Activated CD4-positive, alpha-beta T cell treated with anti-CD3 and anti-CD28 coated beads, Interleukin-2, amount 10 ng/mL, durations not matched to agents 7 days and 5 days (primary cell): ENCODE measurements at places on chromosomes 4 and X.

DNA sequence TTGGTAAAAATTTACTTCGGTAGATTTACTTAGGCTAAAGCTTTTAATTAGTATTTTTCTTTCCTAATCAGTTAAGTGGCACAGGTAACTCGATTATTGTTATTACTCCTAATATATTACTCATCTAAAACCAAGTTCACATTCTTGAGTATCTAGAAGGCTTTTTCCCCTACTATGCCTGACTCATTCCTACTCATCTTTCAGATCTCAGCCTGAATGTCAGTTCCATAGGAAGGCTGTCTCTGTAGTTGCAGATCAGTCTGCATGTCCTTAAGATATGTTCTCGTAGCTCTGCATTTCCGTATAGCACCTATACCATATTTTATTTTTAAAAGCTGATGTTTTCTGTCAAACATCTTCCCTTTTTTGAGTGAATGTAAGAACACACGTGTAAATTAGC lies 5.9 kb upstream of the FAM184B start:
- DNase-seq, result no peak

- no peak for DNase-seq
Measured at GRCh38 chr4:68358988-68359387, 9.1 kb upstream of the YTHDC1 start.

DNA sequence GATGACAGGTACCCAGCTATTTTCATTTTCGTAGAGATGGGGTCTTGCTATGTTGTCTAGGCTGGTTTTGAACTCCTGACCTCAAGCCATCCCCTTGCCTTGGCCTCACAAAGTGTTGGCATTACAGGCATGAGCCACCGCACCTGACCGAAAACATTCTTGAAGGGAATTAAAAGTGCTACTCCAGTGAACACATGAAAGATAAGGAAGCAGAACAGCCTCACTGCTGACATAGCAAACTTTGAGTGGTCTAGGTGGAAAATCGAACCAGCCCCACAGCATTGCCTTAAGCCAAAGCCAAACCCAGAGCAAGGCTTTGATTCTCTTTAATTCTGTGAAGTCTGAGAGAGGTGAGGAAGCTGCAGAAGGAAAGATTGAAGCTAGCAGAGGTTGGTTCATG lies 65.1 kb downstream of the KDM6A start:
- DNase-seq, result no peak

GRCh38 chr4:104488151-104488550 lies 6.5 kb downstream of the CXXC4 start:
- DNase-seq, result no peak

DNA sequence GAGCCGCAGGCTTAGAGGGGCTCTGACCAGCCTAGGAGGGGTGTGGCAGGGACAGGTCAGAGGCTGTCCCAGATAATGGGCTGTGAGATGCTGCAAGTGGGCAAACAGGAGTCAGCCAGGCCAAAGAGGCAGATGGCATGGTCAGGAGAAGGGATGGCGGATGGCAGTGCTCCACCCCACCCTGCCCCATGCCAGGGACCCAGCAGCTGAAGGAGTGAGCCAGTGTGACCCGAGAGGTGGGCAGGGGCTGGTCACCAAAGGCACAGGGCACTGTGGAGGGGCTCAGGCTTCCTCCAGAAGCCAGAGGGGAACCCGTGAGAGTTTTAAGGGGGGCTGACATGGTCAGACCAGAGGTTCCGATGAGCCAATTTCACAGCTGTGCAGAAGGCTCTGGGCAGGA lies 96.9 kb downstream of the WFS1 start:
- no peak for DNase-seq

- no peak for DNase-seq
Measured at GRCh38 chr4:118154649-118155048, 120.4 kb downstream of the NDST3 start.

GRCh38 chr4:13483768-13484121 lies 395 bp downstream of the RAB28 start:
- peak; percentile 23 for DNase-seq

DNA sequence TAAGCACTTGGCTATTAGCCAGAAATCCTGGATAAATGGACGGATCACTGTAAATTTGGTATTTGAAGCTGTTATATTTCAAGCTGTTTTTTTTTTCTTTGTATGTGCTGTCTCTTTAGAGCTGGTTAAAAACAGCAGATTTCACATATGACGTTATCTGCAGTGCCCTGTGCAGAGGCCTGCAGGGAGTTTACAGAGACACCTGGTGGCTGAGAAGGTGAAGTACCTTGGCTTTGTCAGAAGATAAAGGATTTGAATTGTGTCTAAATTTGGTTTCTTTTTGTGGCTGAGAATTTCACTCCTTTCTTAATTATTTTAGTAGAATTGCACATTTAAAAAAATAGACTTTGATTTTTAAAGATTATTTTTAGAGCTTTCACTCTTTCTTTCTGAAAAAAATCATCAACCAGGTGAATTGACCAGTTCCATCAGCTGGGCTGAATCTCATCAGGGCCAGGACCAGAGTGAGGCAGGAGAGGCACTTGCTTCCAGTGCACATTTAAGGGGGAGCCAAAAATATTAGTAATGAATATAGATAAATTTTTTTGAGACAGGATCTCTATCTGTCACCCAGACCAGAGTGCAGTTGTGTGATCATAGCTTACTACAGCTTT lies 9.6 kb upstream of the CHRNA9 start:
- DNase-seq, result peak; percentile 80

DNA sequence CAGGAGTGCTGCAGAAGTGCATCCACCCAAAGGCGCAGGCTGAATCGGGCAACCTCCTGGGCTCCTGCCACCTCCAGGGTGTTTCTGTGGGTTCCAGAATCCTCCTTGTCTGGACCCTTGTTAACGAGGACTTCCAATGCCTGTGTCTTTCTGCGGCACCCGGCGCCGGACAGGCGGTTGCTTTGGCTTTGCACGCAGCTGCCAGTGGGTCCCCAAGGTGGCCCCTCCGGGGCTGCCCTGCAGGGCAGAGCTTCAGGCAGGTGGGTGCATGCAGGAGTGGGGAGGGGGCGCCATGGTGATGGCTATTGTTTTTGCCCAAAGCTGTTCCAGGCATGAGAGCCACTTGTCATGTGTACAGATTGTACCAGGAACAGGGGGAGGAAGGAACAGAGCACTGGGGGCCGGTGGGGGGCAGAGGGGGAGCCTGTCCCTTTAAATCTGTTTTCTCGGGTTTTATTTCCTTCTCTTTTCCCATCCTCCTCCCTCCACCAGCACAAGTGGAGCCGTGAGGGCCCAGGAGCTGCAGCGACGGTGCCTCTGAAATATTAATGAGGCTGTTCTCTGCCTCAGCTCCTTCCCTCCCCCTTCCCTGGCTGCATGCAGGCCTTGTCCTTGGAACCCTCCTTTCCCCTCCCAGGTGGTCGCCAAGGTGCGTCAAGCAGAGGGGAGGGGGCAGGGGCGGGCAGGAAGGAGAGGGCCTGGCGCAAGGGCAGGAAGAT lies 13.1 kb downstream of the ATP2B3 start:
- DNase-seq, result no peak

DNA sequence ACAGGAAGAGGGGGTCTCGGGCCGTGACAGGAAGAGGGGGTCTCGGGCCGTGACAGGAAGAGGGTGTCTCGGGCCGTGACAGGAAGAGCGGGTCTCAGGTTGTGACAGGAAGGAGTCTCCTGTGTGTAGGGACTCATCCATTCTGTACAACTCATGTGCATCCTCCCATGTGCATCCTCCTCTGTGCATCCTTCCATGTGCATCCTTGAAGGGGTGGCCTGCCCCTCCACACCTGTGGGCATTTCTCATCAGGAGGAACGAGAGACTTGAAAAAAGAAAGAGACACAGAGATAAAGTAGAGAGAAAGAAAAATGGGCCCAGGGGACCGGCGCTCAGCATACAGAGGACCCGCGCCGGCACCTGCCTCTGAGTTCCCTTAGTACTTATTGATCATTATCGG lies 30.2 kb upstream of the PLCXD1 start:
- no peak for DNase-seq

GRCh38 chr4:75235359-75235951 lies 278.7 kb downstream of the RCHY1 start:
- no peak for DNase-seq

DNA sequence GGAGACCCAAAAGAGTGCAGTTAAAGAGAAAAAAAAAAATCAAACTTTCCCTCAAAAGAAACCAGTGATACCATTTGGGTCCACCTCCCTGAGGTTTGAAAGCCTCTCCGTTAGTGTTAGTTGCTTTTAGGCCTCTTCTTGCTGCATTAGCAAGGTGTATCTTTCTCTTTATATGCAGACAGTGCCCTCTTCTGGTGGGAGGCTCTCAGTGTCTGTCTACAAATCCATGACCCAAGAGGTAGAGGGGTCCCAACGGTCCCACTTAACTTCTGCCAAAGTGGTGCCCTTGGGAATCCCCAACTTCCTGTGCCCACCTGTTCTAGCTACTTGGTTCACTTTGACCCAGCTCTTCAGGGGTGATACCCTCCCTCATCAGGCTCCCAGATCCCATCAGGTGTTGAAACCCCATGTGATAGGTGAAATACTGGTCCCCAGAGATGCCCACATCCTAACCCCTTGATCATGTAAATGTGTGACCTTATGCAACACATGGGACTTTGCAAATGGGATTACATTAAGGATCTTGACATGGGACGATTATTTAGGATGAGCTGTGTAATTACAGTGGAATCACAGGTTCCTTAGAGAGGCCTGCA lies 63.7 kb upstream of the CD99 start:
- DNase-seq, result peak; percentile 65

DNA sequence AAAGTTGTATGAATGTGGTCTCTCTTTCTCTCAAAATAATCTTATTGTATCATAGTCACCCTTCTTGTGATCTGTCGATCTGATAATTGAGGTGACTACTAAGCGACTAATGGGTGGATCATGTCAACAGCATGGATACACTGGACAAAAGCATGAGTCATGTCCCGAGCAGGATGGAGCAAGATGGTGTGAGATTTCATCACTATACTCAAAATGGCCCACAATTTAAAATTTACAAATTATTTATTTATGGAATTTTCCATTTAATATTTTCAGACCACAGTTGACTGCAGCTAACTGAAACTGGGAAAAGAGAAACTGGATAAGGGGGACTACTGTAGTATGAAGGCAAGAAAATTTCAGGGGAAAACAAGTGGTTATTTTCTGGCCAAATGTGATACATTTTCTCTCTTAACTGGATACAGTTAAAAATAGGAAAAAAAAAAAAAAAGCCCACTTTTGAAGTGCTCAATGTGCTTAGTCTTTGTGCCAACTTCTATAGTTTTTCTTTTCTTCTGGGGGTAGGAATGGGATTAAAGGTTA lies 25.3 kb downstream of the FAM241A start:
- DNase-seq, result no peak

- no peak for DNase-seq
Measured at GRCh38 chr4:84677995-84678394, 95.1 kb downstream of the CDS1 start.

DNA sequence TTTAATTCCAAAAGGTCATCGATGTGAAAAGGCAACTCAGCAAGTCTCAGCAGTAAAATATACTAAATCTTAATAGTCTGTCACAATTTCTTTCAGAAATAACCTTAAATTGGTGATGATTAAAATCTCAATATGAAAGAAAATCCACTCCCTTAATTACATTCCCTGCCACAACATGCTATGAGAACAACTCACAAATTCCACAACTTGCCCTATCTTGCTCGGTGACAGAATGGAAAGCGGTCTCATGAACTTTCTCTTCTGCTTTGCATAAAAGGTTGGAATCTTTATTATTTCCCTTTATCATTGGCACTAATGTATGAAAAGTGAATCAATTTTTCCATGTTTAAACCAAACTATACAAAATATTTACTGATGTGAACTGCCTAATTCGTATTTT lies 380.8 kb downstream of the TMA16 start:
- no peak for DNase-seq
